ENCODE measurements at places on chromosomes 5 and 9.

- DNase-seq: no peak
Observed at GRCh38 chr5:55429613-55430253, 105.0 kb downstream of the PLPP1 start.

DNA sequence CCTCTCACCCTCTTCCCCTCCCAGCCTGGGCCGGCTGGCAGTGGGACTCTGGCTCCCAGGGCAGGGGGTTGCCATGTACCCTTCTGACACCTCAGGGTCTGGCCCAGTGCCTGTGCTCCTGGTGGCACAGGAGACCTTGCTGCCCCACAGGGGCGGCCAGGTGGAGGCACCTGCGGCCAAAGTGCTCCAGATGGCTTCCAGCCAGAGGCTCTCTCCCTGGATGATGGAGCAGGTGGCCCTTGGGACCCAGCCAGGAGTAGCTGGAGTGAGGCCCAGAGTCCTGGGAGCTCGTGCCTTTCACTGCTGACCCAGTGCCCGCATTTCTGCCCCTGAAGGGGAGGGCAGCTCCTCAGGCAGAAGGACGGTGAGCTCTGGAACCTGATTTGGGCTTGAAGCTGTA, 87.3 kb downstream of the NTNG2 start:
- no peak for DNase-seq

DNA sequence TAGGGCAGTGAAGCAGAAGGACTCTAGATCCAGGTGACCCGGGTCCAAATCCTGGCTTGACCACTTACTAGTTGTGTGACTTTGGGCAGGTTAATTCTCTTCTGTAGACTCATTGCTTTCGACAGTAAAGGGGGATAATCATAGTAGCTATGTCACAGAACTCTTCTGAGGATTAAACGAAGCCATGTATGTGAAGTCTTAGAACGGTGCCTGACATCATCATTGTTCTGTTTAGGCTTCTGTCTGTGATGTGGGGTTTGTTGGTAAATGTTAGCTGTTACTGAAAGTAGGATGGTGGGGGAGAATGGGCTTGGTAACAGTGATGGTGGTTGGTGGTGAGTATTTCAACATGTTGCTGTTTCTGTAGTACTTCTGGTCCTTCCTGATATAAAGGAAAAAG, 73.7 kb downstream of the MAP1B start:
- DNase-seq: no peak

DNA sequence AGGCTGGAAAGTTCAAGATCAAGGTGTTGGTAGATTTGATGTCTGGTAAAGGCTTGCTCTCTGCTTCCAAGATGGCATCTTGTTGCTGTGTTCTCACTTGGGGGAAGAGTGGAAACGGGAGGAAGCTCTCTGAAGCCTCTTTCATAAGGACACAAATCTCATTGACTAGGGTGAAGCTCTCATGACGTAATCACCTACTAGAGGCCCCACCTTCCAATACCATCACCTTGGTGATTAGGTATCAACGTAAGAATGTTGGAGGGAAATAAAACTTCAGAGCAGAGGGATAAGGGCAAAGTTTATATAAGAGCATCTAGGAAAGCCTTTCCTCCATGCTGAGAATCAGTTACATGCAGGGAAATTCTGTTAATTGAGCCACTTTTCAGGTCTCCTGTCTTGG, 15.4 kb upstream of the KLF9 start:
- DNase-seq: no peak

- DNase-seq: no peak
Observed at GRCh38 chr9:36332006-36332405, 68.1 kb downstream of the RNF38 start.

GRCh38 chr5:73506459-73506955, 8.3 kb downstream of the BTF3 start:
- DNase-seq: no peak

DNA sequence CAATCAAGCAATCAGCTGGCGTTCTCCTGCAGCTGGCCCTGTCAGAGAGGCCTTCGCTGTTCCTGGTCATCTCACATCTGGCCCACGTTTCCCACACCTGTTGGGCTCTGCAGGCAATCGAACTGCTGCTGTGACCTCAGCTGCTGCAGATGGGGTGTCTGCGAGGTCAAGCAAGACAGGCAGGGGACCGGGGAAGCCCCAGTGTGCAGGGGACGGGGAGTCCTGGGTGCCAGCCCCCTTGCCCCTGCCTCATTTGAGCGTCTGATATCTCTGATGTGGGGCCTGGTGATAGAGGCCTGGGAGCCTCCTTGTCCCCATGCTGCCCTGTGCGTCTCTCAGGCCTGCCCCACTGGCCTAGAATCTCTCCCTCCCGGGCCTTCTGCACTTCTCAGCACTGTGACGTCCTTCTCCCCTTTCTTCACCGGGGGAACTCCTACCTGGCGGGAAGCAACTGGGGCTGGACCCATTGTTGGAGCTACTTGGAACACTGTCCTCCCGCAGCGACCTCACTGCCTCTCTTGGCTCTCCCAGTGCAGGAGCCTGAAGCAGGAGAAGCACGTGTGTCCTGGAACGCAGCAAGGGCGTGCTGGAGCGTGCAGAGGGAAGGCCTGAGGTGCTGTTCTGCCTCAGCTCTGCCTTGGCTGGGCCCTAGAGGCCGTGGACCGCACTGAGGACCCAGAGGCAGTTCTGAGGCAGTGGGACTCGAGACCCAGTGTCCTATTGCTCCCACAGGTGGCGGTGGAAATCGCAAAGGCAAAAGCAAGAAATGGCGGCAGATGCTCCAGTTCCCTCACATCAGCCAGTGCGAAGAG, 3.9 kb downstream of the GRK6 start:
- no peak for DNase-seq

- no peak for DNase-seq
Observed at GRCh38 chr5:155091063-155091648, 77.6 kb downstream of the KIF4B start.

DNA sequence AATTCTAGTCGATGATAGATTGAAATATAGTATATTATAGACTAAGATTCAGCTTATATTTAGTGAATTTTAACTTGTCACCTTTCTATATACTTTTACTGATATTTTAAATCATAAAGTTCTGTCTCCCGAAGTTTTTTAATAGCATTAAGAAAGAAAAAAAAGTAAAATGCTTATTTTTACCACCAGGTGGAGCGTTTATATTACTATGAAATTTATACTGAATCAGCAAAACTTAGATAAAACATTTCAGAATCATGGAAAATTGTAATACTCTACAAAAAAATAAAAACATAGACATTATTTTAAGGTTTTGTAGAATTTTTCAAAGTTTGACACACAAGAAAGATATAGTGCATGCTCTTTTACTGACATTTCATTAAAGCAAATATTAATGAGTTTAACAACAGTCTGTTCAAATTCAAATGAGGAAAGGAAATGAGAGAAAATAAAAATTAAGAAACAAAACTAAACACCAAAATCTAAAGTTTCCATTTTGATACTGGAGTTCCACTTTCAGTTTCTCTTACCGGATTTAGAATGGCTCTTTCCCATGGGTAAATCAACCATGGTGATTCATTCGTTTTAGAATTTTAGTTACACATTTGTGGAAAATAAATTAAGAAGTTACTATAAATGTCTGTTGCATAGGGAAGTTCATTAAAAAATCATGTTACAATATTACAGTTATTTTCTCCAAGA, 1035.3 kb downstream of the CDH12 start:
- no peak for DNase-seq

DNA sequence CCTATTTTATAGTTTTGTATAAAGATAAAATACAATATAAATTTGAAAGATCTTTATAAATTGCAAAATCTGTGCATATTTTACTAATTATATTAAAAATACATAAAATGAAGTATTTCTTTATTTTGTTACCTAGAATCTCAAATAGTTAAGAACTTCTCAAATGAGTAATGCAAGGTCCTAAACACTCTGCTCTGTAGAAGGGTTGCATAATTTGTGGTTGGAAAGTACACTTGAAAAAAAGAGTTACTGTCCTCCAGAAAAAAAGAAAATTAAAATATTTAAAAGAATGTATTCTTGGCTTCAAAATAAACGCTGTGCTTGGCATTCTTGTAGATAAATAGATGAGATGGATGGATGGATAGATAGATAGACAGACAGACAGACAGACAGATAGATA, 428.8 kb upstream of the CDH6 start:
- no peak for DNase-seq

All from stimulated activated CD8-positive, alpha-beta memory T cell treated with anti-CD3 and anti-CD28 coated beads, Interleukin-7, amount 100 ng/mL, for 24 hours (primary cell).